ENCODE measurements at places on chromosomes 13 and 19.

GRCh38 chr19:50749490-50749889, 20.8 kb upstream of the GPR32 start:
- no peak for DNase-seq

DNA sequence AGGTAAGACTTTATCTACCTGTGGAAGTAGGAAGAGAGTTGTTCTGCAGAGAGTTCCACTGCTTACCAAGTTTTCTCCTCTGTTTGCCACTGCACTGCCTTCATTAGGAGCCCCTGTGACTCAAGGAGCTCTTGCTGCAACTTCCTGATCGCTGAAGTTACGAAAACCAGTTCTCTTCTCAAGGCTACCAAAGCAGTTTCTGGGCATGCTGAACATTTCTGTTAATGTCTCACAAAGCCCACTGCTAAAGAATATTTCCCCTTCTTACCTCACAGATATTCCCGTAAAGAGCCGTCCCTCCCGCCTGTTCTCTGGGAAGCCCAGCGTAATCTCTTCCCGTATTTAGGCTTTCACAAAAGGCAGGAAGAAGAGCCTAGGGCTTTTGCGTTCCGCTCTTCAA, 82.6 kb upstream of the OXGR1 start:
- DNase-seq, result no peak

DNA sequence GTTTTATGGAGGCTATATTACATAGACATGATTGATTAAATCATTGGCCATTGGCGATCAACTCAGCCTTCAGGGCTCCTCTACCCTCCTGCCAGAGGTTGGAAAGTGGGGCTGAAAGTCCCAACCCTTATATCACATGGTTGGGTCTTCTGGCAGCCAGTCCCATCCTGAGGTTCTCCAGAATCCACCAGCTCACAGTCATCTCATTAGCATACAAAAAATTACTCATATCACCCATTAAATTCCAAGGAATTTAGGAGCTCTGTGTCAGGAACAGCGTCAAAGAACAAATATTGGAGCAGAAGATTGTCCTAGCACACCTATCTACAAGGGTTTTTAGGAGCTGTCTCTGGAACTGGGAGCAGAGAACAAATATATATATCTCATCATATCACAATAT, 39.4 kb upstream of the FARP1 start:
- peak; percentile 36 for DNase-seq

- peak; percentile 84 for DNase-seq
Observed at GRCh38 chr19:1354970-1355567, 28.6 kb upstream of the NDUFS7 start.

- DNase-seq, result peak; percentile 93
Observed at GRCh38 chr19:13597640-13598039, 91.4 kb upstream of the CACNA1A start.

DNA sequence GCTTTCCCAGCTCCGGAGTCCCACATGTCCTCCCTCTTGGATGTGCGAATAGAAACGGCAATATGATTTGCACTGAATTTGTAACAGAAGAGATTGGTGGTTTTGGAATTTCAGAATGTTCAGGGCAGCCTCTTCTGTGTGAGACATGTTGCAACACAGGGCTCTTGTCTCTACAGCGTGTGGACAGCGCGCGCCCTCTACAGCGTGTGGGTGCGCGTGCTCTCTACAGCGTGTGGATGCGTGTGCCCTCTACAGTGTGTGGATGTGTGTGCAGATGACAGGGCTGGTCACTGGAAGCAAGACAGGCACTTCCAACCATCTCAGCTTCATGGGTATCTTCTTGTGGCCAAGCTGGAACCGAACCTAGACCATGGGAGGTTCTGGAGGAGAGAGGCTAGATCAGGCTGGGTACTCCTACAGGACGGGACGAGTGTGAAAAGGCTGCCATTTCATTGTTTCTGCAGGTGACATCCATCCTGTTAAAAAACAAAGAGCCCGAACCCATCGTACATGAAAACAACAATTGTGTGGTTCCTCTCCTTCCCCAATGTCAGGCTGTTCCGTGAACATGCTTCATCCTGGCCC, 78.4 kb downstream of the TEX29 start:
- peak; percentile 76 for DNase-seq

GRCh38 chr13:51684076-51684475, 99.8 kb downstream of the WDFY2 start:
- DNase-seq, result peak; percentile 56

DNA sequence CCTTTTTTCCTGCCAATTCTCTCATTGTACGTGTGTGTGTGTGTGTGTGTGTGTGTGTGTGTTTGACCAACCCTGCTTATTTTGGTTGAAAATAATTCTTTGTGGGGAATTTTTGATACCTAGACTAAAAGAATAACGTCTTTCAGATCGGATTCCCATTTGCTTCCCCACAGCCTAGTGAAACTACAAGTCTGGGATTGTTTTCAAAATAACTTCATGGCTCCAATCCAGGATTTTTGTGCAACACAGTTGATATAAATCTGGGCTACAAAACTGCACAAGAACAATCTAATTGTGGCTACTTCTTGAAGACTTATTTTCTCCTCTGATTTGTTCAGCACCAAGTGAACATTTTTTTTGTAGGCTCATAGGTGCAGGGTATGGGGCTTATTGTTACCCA, 332.8 kb upstream of the MIR17HG start:
- no peak for DNase-seq

DNA sequence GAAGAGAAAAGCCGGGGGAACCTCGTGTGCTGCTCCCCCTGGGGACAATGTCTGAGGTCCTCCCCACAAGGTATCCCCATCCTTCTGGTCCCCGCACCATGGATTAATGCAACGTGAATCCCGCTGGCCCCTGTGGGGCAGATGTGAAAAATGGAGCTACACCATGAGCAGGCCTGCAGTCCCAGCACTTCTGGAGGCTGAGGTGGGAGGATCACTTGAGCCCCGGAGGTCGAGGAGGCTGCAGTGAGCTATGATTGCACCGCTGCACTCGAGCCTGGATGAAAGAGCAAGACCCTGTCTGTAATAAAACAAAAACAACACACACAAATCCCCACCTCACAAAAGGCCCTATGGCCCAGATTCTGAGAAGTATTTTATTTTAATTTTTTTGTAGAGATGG, 1.2 kb upstream of the CFD start:
- no peak for DNase-seq

- peak; percentile 81 for DNase-seq
Observed at GRCh38 chr13:113742000-113742441, 17.0 kb upstream of the TMEM255B start.

DNA sequence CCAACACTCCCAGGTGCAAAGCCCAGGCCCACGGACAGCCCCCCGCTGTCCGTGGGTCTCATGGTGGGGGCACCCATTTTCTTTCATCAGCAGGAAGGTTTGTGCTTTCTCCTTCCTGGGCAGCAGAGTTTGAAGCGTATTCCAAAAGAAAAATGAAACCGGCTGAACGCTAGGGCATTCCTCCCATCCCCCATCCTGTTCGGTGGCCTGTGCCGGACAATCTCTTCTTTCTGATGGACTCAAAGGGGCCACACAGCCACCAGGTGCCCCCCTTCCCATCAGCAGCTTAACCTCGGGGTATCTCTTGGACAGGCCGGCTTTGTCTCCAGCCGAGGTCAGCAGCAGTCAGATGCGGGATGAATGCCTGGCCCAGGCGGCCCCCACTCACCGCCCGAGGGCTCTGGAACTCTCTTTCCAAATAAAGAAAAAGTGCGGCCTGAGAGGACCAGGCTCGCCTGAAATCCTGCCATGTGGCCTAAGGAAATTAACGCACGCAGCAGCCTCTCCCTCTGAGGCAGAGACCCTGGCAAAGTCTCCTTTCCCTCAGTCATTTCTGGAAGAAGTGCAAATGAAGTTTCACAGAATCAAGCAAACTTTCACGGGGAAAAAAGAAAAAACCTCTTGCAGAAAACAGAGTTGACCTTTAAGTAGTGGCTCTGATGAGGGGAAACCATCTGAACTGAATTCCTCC, 67.8 kb downstream of the RASA3 start:
- DNase-seq, result peak; percentile 39

DNA sequence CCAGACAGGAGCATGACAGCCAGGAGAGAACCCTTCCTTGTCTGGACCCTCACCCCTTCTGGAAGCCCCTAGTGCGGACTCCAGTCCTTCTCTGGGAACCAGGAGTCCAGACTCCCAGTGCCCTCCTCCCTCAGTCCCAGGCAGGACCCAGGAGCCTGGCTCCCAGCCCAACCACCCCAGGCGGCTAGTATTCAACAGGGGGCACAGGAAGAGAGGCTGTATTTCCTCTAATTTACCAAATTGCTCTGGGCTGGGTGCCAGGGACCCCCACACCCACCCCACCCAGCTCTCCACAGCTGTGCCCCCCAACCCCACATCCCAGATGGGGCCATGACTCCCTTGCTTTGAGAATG, 3.3 kb downstream of the GRIN2D start:
- DNase-seq, result no peak

- DNase-seq, result peak; percentile 100
Observed at GRCh38 chr19:36032251-36033104, at the start of gene CLIP3. Gene CLIP3 (minus strand): TSS chr19:36032873. CDS start chr19:36032357, 516 bp downstream.

- no peak for DNase-seq
Observed at GRCh38 chr19:51470966-51471365, 7.4 kb upstream of the CEACAM18 start.

GRCh38 chr13:86729206-86729605, 930.0 kb upstream of the SLITRK6 start:
- no peak for DNase-seq

DNA sequence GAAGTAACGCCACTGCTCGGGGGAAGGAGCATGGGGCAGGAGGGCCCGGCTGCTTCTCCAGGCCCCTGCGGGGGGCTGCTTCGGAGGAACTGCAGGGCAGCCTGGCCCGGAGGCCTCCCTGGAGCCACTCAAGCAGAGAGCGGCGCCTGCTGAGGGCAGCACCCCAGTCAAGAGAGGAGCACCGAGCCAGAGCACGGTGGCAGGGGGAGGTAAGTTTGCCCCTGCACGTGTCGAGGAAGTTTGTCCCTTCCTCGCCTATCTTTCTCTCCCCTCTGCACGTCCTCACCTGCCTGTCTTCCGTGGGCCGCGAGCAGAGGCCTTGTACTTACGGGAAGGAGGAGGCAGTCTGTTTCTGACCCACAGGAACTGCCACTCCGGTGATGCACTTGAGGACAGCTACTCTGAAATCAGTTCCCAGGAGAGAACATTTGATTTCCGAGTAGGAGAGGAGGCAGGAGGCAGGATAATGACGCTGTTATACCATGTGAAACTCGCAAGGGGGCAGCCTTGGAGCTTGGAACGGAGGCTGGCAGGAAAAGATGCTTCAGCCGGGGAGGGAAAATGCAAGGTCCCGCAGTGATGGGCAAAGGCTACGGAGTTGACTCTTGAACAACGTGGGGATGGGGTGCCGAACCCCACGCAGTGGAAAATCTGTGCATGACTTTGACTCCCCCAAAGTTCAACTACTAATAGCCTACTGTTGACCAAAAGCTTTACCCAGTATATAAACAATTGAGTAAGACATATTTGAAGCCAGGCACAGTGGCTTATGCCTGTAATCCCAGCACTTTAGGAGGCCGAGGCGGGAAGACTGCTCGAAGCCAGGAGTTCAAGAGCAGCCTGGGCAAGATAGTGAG, 5.0 kb downstream of the FFAR1 start:
- peak; percentile 91 for DNase-seq

DNA sequence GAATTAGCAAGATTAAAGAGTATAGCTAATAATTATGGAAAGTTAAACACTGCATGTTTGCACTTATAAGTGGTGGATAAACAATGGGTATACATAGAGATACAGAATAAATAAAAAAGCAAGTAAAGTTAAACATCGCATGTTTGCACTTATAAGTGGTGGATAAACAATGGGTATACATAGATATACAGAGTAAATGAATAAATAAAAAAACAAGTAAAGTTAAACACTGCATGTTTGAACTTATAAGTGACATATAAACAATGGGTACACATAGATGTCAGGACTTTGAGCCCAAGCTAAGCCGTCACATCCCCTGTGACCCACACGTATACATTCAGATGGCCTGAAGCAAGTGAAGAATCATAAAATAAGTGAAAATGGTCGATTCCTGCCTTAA, 1533.3 kb upstream of the SPRY2 start:
- DNase-seq, result no peak

DNA sequence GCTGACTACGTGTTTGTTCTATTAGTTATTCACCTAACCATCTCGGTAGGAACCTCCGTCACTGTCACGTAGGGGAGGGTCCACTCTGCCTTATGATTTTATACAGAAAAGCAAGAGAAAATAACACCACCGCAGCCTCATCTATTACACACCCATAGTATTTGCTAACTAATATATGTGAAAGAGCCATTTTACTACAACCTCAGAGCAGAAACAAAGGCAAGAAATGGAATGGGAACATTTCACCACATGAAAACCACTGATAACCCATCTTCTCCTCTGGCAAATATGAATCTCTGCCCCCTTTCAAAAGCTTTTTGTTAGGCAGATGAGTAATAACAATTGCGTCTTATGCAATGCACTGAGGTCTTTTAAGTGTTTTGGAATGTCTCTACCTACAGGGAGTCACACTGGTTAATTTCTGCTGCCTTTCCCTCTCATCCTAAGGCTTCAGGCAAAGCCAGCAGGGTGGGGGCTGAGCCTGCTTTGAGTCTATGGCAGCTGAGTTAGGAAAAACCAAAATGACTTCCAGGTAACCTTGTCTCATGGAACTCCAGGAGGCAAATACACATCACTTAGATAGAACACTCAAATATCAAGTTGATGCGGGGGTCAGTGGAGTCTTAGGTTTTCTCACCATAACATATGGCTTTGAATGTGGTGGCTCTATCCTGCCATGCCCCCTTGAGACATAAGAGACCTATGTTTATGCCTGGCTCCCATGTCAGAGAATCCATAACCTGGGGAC, 15.0 kb downstream of the TSHZ3 start:
- DNase-seq, result peak; percentile 44

GRCh38 chr13:21006141-21007005, 55.0 kb downstream of the LATS2 start:
- no peak for DNase-seq

GRCh38 chr19:29552454-29553280, 26.9 kb downstream of the VSTM2B start:
- no peak for DNase-seq

DNA sequence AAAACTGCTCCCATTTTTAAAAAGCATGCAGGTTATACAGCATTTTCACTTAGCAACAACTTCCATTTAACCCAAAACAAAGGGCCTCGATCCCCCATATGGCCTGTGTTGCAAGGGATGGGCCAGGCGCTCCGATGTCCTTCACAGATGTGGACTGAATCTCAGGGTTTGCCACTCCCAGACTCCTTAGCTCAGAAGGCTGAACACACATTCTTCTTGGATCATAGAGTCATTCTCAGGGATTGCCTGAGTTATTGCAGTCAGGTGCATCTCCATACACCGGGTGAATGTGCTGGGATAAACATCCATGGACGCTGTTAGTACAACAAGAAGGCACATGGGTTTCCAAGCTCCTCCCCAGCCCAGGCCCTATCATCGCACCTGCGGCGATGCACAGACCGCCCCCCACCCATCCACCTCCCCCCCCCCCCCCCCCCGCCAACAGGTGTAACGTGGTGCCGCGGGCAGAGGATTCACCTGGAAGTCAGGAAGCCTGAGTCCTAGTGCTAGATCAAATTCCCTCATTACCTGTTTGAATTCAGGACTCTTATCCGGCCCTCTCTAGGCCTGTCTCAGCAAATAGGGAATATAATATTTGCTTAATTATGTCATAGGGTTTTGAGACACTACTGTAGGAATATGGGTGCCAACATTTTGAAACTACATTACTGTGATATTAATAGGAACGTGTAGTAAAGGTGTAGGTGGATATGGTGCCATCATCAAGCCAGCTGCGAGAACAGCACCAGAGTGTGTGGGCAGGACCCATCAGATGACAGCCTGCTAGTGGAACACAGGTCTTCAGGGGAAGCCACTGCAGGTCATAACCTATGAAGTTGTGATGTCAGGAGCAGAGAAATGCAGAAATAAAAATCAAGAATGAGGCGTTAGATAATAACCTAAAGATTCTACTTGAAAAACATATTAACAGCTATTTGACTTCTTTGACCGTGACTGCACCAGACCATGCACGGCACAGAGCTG, 110.9 kb downstream of the SACS start:
- DNase-seq, result no peak

Data from GM03348 (cell line).